AG09319 (cell line): ENCODE measurements at places on chromosomes 5 and 9.

GRCh38 chr5:173562451-173562850, 54.0 kb downstream of the BOD1 start:
- DNase-seq, result no peak

DNA sequence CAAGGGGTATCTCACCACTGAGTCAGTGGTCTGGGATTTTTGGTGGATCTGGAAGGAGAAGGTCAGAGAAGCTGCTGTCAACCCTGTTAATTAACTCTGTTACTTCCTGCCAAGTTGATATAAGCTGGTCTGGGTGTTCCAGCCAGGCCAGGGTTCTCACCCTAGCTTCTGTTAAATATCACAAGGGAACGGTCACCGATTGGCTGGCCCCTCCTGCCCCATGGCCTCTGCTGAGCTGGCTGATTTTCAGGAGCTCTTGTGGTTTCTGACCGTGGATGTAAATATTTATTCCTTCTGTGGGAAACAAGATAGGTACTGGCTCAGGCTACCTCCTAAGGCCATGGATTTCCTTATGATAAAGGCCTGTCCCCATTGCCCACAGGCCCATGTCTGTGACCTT, 1.0 kb downstream of the ADAMTS13 start:
- DNase-seq, result peak; percentile 7

DNA sequence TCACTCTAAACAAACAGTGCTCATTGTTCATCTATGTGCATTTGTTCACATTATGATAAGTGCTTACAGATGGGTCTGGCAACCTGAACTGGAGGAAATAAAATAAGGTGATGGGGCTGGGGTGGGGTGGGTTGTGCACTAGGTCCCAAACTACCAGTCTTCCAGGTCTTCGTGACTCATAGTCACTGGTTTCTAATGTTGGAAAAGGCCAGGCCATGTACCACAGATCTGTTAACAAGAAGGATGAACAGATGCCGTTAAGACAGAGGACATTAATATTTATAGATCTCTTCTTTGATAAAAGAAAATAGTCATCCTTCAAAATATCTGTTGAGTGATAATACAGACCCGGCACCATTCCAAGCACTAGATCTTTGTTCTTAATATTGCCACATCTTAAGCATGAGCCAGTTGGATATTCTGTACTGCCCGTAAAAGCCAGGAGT, 71.4 kb upstream of the STARD4 start:
- no peak for DNase-seq

DNA sequence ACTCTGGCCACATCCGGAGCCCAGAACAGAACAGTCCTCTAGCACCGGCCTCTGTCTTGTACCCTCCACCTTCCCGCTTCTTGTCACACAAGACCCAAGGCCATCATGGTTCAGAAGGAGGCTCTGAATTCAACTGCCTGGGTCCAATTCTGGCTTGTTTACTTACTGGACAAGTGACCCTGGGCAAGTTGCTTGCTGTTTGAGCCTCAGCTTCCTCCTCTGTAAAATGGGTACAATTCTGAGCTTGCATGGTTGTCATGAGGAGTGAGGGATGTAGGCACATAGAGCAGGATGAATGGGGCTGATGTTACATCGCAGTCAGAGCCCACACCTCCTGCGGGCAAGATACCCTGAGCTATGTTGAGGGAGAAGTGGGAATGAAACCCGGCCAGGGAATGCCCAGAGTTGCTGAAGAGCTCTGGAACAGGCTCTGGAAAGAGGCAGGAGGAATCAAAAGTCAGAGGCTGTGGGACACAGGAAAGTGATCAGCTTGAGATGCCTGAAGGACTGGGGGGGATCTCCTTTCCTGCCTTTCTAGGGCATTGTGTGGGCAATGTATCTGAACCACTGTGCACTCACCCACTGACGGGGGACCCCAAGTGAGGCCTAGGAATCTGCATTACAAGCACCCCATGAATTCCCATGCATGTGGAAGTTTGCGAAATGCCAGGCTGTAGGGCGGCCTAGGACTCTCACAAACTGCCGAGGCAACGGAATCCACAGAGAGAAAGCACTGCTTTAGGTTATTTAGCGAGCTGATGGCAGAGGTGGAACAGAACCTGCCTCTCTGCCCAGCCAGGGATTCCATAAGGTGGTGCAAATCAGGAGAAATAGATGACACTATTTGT, 29.4 kb upstream of the IL17B start:
- DNase-seq, result no peak

- DNase-seq, result no peak
These were observed 7.7 kb downstream of the CLTB start for GRCh38 chr5:176408590-176408989.

GRCh38 chr9:14027116-14027800, 286.7 kb downstream of the NFIB start:
- no peak for DNase-seq

GRCh38 chr9:70413464-70413798, 1.0 kb downstream of the KLF9 start:
- DNase-seq, result no peak

- DNase-seq, result no peak
These were observed 69.0 kb downstream of the SECISBP2 start for GRCh38 chr9:89387197-89387849.

- DNase-seq, result no peak
These were observed 109.3 kb upstream of the APC start for GRCh38 chr5:112628214-112628980.

- no peak for DNase-seq
These were observed 775.4 kb downstream of the SEMA5A start for GRCh38 chr5:8770431-8770830.
